Immature natural killer cell (primary cell): ENCODE measurements at places on chromosomes 1 and 21.

DNA sequence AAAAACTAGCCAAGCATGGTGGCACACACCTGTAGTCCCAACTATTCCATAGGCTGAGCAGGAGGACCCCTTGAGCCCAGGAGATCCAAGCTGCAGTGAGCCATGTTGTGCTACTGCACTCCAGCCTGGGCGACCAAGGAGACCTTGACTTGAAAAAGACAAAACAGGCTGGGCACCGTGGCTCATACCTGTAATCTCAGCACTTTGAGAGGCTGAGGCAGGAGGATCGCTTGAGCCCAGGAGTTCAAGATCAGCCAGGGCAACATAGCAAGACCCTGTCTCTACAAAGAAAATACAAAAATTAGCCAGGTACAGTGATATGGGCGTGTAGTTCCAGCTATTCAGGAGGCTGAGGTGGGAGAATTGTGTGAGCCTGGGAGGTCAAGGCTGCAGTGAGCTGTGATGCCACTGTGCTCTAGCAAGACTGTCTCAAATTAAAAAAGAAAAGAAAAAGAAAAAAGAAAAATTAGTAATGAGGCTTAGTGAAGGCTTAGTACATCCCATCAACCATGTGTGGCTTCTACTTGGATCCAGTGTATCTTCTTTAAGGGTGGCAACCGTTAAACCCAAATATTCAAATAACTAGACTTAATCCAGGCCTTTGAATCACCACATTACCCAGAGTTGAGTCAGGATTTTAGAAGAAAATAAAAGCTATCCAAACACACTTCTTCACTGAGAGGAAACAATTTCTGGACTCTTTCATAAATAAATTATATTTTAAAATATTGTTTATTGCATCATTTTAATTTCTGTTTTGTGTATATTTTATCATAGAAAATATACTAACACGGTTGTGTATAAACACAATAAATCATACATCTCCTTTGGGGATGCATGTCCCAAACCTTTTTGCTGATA lies 74.3 kb upstream of the RAB4A start:
- DNase-seq = no peak

- DNase-seq = no peak
Measured at GRCh38 chr1:38547321-38547720, 312.3 kb downstream of the RRAGC start.

GRCh38 chr1:97210307-97210706 lies 488.7 kb downstream of the PTBP2 start:
- DNase-seq = no peak

- DNase-seq = no peak
Measured at GRCh38 chr1:63701187-63701586, 72.6 kb upstream of the ROR1 start.
